Activated CD8-positive, alpha-beta memory T cell treated with anti-CD3 and anti-CD28 coated beads for 1 hour (primary cell): ENCODE measurements at places on chromosomes 7 and 10.

- DNase-seq: no peak
Measured at GRCh38 chr7:151762583-151763245, 114.2 kb downstream of the PRKAG2 start.

DNA sequence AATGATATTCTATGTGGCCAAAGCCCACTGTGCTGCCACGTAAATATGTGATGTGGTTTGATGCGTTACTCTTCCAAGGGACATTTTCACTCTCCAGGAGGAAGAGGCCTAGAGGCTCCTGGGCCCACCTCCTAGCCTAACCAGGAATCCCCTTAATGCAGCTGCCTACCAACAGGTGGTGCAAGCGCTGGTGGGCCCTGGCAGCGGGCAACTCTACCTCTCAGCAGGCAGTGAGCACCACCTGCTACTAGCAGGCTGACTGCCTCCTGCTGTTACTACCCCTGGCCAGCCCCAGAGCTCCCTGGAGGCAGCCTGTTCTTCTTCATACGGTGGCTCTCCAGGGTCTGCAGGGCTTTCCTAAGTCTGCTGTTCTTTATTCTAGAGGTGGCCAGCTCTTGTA, 62.8 kb downstream of the CDH23 start:
- no peak for DNase-seq

DNA sequence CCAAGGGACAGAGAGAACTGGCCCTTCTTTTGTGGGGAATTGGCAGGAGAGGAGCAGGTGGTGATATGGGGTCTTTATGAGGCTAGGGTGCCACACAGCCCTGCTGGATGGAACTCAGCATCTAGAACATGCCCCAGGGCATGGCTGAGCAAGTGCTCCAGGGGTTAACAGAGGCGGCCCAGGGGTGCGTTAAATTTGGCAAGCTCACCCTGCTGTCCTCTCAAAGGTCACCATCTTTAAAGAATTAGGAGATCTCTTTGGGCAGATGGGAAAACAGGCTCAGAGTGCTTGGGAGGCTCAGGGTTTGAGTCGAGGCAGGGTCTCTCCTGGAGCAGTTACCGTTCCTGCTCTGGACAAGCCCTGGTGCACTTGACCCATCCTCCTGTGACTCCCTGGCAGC, 21.4 kb upstream of the UNC5B start:
- no peak for DNase-seq

GRCh38 chr7:22853674-22854157, 31.1 kb upstream of the TOMM7 start:
- DNase-seq: no peak

GRCh38 chr7:27088002-27088922, 7.5 kb downstream of the HOXA1 start:
- no peak for DNase-seq

GRCh38 chr10:100793055-100793454, 47.7 kb downstream of the PAX2 start:
- no peak for DNase-seq

DNA sequence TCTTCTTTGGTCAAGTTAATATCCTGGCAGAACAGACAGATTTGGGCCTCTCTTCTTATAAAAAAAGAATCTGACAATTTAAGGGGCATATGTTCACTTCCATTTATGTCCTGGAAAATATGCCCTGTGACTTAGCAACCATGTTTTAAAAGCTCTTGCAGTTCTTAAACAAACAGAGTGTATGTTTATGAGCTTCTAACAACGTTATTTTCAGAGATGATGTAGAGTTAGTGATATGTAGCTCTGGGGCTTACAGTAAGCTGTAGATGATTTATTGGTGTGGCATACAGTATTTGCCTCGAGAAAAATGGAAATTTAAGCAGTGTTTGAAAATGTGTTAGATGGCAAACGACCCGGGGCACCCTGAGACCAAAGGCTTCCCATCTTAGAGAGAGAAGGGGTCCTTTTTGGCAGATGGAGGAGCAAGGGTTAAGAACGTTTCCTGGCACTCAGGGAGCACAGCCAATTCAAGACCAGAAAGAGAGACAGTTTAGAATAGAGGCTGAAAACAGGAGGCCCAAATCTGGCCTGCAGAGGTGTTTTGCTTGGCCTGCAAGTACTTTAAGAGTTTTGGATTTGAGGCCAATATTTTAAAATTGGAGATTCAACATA, 397.5 kb downstream of the KCNMA1 start:
- no peak for DNase-seq

DNA sequence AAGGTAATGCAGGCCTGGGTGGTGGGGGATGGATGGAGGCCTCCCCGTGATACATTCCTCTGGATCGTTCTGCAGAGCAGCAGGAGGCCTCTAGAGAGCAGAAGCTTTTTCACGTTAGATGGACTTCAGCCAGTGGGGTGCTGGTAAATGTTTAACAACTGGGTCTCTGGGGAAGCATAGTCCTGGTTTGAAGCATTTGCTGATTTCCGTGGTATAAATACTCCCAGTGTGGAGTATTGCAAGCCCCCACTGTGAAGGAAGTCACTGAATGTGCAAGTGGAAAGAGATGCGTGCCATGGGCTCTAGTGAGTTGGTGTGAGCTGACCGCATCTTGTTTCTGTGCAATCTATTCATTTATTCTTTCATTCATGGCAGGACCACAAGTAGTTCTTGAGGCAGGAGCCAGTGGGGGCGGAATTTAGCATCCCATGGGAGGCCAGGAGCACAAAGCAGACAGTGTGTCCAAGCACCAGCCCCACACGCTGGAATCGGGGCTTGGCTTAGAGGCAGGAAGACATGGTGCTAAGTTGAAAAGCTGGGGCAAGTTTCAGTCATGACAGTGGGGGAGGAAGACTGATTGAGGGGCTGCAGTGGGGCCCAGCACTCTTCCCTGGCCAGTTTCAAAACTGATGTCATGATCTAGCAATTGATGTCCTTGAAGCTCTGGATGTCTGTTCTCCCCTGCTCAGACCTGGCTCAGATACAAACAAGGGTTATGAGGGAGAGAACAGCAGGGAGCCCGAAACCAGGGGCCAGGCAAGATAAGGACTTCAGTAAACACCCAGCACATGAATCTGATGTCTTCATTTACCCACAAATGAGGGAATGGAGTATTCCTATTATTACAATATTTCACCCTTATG, 280.9 kb upstream of the LYZL1 start:
- no peak for DNase-seq

GRCh38 chr7:48040944-48041652, 5.8 kb downstream of the C7orf57 start:
- DNase-seq: no peak

DNA sequence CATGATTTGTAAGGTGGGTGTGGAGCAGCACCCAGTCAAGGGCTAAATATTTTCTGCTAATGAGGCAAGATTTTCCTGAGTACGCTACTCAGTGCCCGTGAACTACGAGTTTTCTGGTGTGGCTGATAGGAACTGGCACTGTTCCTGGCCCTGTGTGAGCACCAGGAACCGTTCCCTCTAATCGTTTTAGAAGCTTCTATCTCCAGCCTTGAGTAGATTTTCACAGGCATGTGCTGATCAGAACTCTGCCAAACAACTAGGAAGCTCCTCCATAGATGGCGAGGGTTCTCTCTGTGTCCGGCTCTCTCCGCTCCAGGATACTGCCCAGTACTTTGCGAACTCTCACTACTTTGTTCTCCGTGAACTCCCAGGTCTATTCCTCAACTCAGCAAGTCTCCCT, 17.7 kb downstream of the TRIM4 start:
- DNase-seq: no peak

GRCh38 chr7:94657771-94658693, 2.1 kb upstream of the SGCE start:
- peak; percentile 82 for DNase-seq

DNA sequence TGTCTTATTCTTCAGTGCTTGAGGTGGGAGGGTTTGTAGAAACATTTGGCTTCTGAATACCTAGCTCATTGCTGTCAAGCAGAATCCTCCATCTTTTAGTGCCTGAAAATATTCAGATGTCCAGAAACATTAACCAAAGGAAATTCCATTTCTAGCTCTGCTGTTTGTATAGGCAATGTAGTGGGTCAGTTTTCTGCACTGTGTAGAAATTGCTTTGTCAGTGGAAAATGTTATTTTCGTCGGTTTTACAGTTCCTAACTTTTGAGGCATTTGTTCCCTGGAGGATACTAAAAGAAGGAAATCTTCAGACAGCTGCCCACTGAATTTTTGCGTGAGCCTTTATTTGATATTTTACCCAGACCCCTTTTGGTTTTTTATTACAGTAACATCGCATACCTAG, 143.4 kb downstream of the TPST1 start:
- DNase-seq: no peak

DNA sequence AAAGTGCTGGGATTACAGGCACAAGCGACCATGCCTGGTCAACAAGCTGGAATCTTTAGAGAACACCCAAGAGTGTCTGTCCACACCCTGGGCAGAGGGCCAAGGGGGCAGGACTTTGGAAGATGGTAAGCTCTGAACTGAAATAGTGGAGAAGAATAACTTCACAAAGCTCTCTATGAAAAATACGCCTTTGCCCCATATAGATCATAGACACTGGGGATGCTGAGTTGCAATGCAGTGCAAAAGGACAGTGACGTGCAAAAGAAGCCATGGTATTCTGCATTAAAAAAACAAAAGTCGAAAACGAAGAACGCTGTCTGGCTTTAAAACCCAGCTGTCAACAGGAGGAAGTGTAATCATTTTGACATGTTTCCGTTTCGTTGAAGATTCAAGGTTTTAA, 353.6 kb downstream of the CALN1 start:
- DNase-seq: no peak

DNA sequence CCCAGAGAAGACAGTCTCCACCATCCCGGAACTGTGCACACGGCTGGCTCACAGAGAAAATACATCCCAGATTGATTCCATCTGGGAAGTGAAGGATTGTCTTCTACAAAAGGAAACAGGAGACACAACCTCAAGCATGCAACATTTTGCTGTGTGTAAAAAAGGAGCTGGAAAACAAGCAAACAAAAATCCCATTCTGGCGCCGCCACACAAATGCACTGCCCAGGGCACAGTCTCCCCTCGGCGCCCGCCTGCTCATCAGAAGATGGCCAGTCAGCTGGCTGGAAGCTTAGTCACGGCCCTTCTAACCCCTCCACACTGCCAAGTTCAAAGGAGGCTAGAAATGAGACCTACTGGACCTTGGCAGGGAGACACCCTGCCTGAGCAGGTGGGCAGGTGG, 14.1 kb upstream of the CYTH3 start:
- no peak for DNase-seq

DNA sequence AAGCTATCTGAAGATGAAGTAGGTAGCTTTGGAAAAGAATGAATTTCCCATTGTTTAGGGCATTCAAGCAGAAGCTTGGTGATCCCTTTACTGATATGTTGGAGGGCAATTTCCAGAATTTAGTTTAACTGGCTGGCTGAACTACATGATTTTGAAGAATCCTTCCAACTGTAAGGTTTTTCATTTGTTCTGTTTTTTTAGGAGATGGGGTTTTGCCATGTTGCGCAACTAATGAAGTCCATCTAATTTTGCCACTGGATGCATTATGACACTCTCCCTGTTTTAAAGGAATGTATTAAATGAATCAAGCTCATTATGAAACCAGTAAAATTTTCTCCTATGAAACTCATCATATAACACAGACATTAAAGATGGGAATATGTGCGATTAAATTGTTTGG, 6.1 kb upstream of the DDX50 start:
- no peak for DNase-seq
